ENCODE measurements at places on chromosomes 13 and 19.

GRCh38 chr19:40786060-40787037, 8.3 kb downstream of the RAB4B start:
- no peak for DNase-seq

GRCh38 chr13:90896002-90896401, 451.5 kb upstream of the MIR17HG start:
- DNase-seq = no peak

GRCh38 chr19:55118401-55118991, 1.1 kb upstream of the PPP1R12C start:
- peak; percentile 29 for DNase-seq

GRCh38 chr19:7104747-7105447, 35.4 kb downstream of the ZNF557 start:
- no peak for DNase-seq

- DNase-seq = no peak
These were observed 1.6 kb upstream of the TIMM13 start for GRCh38 chr19:2428756-2429711.

GRCh38 chr13:43938449-43938848, 58.7 kb downstream of the LACC1 start:
- DNase-seq = no peak

GRCh38 chr19:47680858-47681332, 32.3 kb upstream of the EHD2 start:
- no peak for DNase-seq

GRCh38 chr19:45587873-45588272, 3.3 kb upstream of the OPA3 start:
- no peak for DNase-seq

GRCh38 chr13:89828506-89828905, 1519.0 kb upstream of the MIR17HG start:
- DNase-seq = no peak

- DNase-seq = no peak
These were observed 2.2 kb upstream of the TNFSF13B start for GRCh38 chr13:108267347-108267746.

DNA sequence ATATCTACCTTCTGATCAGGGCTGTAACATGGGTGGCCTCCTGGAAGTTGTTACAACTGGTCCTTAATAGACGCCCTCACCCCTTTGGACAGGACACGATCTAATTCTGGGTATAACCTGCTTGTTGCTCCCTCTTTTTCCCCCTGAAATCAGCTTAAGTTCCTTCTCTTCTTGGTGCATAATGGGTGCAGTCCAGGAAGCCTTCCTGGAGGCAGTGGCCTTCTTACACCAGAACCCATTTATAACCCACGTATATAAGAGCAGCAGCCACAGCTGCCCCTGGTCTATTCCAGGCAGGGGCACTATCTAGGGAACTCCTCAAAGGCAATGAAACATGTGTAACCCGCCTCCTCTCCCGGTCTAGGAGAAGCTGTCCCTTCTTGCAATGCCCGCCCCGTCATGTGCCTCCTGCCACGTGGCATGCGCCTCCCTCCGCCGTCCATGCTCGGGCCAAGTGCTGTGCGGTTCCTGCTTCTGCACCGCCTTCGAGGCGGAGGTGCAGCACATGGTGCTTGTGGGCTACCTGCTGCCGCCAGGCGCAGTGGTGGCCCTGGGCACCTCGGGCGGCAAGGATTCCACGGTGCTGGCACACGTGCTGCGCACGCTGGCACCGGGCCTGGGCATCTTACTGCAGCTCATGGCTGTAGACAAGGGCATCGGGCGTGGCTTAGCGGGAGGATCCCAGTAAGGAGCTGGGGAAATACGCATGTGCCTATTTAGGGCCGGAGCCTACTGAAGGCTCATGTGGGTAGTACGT, 27.3 kb downstream of the ZNF175 start:
- DNase-seq = no peak

- peak; percentile 71 for DNase-seq
These were observed 17.3 kb downstream of the PLD3 start for GRCh38 chr19:40365613-40366401.

DNA sequence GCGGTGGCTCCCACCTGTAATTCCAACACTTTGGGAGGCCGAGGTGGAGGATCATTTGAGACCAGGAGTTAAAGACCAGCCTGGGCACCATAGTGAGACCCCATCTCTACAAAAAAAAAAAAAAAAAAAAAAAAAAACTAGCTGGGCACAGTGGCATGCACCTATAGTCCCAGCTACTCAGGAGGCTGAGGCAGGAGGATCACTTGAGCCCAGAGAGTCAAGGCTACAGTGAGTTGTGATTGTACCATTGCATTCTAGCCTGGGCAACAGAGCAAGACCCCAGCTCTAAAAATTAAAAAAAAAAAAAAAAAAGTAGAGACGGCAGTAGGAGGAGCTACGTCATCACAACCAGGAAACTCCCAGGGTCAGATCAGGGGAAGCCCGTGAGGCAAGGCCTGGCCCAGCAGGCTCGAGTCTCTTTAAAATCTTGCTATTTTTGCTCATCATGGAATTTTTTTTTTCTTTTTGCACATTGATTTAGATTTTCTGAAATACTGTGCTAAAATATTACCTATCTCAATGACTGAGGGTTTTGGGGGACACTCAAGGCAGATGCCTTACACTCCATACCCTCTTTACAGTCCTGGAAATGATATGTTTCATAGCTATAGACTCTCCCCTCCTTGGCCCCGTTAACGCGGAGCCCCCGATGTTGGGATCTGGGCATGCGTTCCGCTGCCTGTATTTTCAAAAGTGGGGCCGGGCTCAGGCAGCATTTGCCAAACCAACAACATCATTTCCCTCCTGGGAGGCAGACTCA, 44.4 kb upstream of the USE1 start:
- no peak for DNase-seq

- no peak for DNase-seq
These were observed 36.2 kb downstream of the METTL21C start for GRCh38 chr13:102658660-102659059.

- no peak for DNase-seq
These were observed 18.0 kb upstream of the GARRE1 start for GRCh38 chr19:34236035-34236987.

DNA sequence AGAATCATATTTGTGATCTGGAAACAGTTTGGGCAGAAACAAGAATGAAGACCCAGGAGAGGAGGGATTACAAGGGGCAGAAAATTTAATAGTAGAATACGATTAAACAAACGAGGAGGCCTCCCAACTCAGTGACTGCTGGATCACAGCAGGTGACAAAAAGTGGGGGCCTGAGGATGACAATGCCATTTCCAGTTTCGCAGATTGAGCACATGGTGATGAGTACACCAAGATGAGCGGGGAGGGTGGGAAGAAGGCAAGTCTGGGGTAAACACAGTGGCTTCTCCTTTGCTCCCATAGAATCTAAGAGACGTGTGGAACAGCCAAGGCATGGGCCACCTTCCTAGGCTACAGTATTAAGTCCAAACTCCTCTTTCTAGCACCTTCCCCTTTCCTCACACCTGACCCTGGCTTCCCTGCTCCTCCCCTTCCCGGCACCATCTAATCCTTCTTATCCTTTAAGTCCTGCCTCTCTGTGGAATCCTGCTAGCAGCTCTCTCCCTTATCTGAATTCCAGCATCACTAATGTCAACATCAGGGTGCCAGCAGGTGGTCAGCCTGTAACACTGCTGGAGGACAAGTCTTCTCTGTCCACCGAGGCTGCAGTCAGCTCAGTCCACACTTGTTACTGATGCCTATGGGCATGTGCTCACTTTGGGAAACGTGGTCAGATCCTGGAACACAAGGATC, 13.5 kb downstream of the ATP7B start:
- no peak for DNase-seq

Measured in astrocyte of the spinal cord (primary cell).